SHP77 treated with DMSO at 0.1 percent for 48 hours (cell line): ENCODE measurements at places on chromosomes 7 and 10.
A peak's percentile ranks its signal among the peaks of the same experiment; 100 is the strongest.

DNA sequence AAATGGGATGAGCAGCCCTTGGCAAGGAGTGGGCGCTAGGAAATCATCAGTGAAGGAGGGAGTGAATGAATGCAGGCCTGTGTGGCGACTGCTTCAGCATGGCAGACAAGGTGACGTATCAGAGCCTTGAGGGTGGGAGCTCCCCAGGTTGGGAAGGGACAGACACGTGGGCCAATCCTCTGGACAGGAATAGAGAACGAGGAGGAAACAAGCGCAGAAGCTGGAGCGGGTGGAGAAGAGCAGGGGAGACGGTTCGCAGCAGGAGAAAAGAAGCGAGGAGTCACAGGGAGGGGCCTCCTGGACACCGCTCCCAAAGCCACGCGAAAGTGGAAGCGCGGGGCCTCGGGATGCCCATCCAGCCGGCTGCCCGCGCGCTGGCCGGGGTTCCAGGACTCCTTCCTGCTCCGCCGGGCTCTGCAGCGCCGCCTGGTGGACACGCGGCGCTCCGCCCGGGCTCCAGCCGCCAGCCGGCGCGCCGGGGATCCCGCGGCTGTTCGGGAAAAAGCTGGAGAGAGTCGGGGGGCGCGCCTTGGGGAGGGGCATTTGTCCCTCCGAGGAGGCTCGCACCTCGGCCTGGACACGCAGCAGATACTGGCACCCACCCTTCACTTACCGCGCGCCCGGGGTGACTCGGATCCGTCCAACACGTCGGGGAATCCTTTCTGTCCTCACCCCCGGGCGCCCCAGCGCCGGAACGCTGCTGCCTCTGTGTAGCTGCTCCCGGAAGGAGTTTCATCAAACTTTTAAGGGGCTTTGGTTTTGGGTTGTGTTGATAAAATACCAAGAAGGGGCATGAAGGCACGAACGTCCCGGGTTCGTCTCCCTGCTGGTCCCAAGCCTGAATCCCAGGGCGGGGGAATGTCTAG is 6.3 kb downstream of the ZNF503 start:
- no peak for DNase-seq

DNA sequence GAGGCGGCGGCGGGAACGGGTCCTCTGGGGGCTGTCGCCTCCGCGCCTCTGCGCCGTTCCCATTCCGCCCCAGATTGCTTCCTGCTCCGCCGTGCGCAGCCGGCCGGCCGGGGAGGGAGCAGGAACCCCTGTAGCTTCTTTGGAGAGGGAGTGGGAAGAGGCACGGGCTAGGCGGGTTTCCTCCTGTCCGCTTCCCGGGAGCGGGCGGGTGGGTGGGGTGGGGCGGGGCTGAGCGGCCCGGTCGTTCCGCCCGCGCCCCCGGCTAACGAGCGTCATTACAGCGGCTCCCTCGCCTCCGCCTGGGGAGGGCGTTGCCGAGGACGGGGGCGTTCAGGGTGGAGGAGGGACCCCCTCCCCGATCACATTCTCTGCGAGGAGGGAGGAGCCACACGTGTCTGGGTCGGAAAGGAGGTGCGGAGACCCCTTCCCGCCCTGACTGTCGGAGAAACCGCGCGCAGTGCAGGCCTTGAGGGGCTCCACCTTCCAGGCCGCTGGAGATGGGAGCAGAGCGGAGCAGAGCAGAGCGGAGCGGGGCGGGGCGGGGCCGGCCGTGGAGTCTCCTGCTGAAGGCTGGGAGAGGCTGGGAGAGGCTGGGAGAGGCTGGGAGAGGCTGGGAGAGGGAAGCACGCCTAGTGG is 39.7 kb downstream of the AGAP3 start:
- DNase-seq = no peak

DNA sequence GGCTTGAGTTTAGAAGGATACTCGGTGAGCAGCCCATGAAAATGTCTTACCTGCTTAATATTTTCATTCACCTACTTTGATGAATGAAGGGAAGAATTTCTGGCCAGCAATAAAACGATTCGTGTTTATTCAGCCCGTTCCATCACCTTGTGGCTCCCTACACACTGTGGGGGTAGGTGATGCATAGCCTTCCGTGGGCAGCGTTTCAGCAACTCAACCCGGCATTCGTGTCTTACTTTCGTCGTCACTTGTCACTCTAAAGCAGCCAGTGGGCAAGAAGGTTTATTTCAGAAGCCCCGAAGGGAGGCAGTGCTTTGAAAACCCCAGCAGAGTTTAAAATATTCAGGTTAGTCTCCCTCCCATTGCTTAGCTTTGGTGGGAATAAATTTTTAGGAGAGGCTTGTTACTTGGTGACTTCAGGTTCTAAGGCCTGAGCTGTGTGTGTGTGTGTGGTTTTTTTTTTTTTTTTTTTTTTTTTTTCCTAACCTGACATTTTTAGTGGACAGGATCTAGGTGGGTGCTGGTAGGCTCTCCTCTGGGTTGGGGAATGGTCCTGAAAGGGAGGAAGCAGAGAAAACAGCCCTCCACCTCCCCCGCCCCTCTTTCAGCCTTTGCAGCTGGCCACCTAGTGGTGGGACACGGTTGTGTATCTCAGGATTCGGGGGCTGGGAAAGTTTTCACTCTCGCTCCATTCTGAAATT is 1.8 kb downstream of the GRK5 start:
- peak; percentile 47 for DNase-seq

- DNase-seq = no peak
These were observed 55.0 kb downstream of the CDH23 start for GRCh38 chr10:71451754-71452153.

DNA sequence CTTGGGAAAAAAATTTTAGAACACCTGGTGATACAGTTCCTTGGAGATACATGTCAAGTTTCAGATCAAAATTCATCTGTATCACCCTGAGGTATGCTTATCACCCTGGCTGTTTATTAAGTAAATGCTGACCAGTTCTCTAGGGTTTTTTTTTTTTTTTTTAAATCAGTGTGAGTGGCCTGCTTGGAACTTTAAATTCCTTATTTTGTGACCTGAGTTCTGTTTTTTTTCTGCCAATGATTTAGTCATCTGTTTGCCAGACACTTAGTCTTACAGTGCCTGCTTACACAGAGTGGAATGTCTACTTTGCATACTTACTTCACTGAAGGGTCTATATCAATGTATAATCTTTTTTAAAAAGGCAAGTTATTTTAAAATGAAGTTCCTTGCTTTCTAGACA is 1.8 kb downstream of the TSPAN13 start:
- no peak for DNase-seq

GRCh38 chr10:119343011-119343601 is 135.7 kb downstream of the GRK5 start:
- DNase-seq = no peak

GRCh38 chr10:31320550-31321211 is 1.7 kb downstream of the ZEB1 start:
- peak; percentile 51 for DNase-seq

- DNase-seq = no peak
These were observed 15.3 kb downstream of the SLC25A13 start for GRCh38 chr7:96306385-96307125.

- DNase-seq = no peak
These were observed 7.8 kb downstream of the MAD1L1 start for GRCh38 chr7:2224934-2225333.

DNA sequence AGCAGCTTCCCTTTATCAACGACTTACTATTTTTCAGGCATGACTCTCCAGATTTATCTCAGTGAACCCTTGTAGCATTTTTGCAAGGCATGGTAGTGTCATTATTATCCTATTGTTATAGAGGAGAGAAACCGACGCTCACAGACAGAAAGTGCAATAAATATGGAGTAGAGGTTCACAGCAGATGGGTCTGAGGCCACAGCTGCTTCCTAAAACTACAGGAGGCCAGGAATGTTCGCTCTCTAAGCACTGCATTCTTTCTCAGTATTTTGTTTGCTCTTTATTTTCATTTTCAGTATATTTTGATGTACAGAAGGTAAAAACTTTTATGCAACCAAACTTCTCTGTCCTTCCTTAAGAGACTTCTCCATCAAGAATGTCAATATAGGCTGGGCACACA is 4.5 kb upstream of the AEBP1 start:
- no peak for DNase-seq

GRCh38 chr7:148110097-148110868 is 480.3 kb upstream of the C7orf33 start:
- DNase-seq = no peak

DNA sequence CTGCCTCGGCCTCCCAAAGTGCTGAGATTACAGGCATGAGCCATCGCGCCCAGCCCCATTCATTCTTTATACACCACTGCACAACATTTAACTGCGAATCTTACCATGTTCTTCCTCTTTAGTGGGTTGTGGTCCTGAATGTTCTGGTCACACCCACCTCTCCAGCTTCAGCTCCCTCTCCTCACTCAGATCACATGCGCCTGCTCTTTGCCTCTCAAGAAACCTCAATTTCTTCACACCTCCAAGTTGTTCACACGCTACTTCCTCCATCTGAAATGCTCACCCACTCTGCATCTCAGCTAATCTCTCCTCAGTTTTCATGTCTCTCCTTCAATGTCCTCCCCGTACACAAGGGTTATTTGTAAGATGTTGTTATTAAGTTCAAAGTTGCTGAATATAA is 2.4 kb upstream of the PRR15 start:
- no peak for DNase-seq

DNA sequence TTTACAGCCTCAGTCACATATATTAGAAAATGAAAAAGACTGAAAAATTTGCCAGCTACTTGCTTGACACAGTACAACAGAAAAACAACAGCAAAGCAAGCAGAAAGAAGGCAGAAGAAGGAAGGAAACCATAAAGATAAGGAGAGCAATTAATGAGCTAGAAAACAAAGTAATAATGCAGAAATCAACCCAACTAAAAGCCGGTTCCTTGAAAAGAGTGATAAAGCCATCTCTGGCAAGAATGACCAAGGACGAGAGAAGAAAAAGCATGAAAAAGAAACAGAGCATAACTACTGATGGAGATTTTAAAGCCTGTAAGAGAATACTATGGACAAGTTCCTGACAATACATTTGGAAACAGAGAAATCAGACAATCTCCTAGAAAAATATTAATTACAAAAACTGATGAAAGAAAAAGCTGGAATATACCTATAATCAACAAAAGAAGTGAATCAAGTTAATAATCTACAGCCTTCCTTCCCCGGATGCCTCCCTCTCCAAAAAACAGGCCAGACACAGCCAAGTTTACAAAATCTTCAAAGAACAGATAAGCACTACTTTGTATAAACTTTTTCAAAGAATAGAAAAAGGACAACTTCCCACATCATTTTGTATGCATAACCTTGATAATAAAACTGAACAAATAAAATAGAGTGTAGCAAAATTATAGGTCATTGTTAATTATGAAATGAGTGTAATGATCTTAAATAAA is 204.0 kb downstream of the BAMBI start:
- DNase-seq = no peak

DNA sequence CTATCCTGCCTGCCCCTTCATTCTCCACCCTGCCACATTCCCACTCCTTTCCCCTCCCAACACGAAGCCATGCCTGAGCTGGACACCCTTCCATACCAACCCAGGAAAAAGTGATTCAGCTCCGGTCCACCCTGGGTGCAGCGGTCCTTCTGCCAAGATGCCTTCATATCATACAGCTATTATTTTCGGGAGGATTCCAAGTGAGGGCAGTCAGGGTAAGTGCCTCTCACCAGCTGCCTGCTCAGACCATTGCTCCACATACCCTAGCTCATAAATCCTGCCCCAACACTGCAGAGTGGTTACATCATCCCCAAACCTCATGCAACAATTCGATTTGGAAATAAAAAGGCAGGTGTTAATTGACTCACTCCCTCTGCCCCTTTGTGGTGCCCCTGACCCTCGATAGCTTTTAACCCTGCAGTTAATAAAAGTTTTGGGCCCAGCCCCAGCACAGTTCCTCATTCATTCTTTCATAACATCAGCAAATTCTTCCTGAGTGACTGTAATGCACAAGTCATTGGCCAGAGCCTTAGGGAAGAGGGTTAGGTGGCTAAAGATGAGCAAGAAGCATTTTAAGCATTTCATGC is 42.6 kb downstream of the ZNF503 start:
- DNase-seq = no peak

GRCh38 chr7:108227366-108227765 is 97.2 kb upstream of the LAMB4 start:
- DNase-seq = no peak

- no peak for DNase-seq
These were observed 70.9 kb downstream of the HHEX start for GRCh38 chr10:92760609-92761008.

GRCh38 chr7:157946398-157947060 is 609.7 kb downstream of the DNAJB6 start:
- no peak for DNase-seq

DNA sequence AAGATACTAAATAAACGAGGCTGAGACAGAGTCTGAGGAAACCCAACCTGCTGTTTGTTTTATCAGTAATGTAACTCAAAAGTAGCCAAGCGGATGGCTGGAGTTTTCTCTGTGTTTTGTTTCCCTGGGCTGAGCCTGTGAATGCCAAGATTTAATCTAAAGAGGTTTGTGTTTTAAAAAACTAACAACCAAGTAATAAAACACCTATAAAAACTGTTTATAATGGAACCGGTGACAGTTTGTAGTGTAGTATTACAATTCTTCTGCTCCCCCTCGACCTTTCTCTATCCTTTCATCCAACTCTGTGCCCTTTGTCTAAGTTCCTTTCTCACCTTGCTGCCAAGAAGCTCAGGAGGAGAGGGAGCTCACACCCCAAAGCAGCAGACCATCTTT is 2.6 kb upstream of the KAT6B start:
- DNase-seq = no peak

DNA sequence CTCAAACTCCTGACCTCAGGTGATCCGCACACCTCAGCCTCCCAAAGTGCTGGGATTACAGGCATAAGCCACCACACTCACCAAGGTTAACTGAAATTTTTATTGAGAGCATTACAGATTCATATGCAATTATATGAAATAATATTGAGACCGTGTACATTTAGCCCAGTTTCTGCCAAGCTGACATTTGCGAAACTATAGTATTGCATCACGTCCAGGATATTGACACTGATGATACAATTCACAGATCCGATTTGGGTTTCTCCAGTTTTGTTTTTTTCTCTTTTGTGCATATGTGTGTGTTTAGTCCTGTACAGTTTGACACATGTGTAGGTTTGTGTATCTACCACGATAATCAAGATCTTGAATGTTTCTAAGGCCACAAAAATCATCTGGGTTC is 627.9 kb upstream of the FOXK1 start:
- no peak for DNase-seq

GRCh38 chr7:143048827-143049226 is 3.3 kb upstream of the OR6V1 start:
- no peak for DNase-seq

DNA sequence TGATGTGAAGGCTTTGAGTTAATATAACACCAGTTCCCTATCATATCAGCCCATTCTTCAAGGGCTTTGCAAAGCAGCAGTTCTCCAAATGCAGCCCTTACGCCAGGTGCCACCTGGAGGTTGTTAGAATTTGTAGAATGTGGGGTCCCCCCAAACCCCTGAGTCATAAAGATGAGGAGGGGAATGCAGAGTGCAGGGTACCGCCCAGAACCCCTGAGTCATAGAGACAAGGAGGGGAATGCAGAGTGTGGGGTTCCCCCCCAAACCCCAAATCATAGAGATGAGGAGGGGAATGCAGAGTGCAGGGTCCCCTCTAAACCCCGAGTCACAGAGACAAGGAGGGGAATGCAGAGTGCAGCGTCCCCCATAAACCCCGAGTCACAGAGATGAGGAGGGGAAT is 605.8 kb downstream of the PTPRN2 start:
- DNase-seq = no peak
